ENCODE measurements at places on chromosomes 13 and 19.

DNA sequence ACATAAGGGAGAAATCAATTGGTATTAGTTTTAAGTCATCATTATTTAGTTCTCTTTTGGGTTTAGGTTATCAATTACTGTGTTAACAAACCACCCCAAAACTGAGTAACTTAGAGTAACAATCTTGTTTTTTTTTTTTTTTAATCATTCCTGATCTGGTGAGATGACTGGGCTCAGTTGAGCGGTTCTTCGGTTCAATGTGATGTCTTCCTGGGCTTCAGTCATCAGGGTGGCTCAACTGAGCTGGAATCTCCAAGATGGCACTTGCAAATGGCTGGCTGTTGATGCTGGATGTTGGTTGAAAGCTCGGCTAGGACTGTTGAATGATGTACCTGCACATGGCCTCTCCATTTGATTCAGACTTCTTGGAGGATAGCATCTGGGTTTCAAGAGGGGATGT lies 3.2 kb upstream of the TARM1 start:
- no peak for DNase-seq

DNA sequence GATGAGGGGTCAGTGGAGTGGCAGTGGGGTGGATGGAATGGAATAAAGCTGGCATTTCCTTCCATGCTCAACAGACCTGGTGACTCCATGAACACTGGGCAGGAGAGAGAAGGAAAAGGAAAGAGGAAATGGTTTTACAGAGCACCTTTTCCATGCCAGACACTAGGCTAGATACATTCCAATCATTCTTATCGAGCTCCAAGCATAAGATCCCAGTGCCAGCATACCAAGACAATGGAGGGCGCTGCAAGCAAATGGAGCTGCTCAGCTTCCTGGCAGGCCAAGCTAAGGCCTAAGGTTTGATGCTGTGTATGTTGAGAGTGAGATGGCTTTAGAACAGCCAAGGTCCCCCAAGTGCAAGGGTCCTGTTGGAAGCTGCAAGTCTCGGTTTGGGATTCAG lies 113.2 kb downstream of the HSPH1 start:
- no peak for DNase-seq

GRCh38 chr13:67090856-67091255 lies 139.3 kb downstream of the PCDH9 start:
- DNase-seq: no peak

DNA sequence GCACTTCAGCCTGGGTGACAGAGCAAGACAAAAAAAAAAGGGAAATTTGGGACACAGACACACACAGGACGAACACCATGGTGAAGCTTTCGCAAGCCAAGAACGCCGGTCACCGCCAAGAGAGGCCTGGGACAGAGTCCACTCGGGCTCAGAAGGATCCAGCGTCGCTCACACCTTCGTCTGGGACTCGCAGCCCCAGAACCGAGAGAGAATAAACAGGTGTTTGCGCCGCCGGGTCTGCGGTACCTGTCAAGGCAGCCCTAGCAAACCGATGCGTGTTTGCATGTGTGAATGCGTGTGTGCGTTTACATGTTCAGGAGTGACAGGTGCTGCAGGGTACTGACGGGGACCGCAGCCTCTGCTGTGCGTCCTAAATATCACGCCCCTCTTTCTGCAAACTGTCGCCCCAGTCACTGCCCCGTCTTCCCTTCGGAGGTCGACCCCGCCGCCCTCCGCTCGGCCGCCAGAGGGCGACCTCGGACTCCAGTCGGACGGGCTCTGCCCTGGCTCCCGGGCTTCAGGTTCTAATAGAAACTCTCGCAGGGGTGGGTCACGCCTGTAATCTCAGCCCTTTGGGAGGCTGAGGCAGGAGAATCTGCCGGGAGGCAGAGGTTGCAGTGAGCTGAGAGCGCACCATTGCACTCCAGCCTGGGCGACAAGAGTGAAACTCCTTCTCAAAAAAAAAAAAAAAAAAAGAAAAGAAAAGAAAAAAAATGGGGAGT lies 11.8 kb upstream of the CSNK1G2 start:
- peak; percentile 74 for DNase-seq

DNA sequence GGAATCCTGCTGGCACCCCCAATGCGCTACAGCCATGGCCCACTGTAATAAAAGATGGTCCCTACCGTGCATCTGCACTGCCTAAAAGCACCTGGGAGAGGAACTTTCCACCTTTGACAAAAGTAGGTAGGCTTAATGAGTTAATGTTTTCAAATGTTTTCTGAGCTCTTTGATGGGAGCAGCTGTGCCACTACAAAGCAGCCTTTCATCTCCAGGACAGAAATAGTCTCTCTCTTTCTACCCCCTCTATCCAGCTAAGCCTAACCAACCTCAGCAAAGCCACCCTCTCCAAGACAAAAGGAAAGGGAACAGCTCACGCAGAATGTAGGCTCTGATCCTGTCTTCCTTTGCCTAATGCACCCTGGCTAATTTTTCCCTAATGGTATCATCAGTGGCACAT lies 560.2 kb downstream of the UQCRFS1 start:
- DNase-seq: no peak

- no peak for DNase-seq
These were observed 7.0 kb downstream of the KLF5 start for GRCh38 chr13:73065665-73066340.

DNA sequence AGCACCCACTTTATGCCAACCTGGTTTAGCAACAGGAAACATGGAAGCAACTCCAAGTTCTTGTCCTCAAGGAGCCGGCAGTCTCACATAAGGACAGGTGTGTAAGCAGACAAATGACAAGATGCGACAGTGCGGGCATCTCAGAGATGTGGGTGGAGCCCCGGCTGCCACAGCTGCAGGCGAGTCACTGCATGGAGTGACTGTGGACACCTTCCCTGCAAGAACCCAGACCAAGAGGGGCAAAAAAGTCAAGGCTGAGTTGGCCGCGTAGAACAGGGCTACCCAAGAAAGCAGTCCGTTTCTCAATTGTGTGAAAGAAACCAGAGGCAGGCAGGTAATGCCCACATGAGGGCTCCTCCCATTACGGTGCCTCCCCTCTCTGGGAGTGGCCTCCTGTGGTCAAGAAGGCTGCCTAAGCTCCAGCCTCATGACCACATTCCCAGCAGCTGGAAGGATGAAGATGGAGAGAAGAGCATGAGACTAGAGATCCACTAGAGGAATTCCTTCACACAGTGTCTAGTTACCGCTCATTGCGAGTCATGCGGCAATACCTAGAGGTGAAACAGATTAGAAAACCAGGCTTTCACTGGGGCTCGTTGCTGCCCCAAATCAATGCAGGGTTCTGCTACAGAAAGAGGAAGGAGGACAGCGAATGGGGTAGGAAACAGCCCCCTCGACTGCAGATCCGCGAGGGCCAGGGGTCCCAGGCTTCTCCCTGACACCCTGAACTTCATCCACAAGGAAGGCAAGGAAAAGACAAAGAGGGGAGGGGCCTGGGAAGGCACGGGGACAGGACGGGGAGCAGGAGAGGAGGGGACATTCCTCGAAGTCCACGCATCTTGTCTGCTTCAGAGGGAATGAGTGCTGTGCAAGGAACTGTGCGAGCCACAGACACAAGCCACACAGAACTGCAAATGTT lies 80.2 kb downstream of the SPACA7 start:
- DNase-seq: no peak

- no peak for DNase-seq
These were observed 354.9 kb upstream of the HTR2A start for GRCh38 chr13:47251771-47252170.

- DNase-seq: no peak
These were observed 20.2 kb downstream of the LIG4 start for GRCh38 chr13:108195146-108195545.

GRCh38 chr13:29521336-29521735 lies 74.2 kb downstream of the SLC7A1 start:
- DNase-seq: no peak

DNA sequence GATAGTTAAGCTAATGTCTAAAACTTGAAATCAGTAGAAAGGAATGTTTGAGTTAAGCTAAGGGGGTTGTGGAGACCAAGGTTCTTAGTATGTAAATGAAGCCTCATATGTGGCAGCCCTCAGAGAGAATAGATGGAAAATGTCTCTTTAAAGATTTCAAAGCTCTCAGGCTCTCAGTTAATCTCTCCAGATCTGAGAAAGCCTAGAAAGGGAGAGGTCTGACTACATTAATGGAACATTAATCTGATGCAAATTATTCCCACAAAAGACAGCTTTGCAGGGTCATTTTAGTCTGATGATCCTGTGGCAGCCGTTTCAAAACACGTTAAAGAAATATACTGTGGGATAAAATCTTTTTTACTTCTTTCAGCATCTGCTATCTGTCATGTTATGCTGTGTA lies 267.0 kb downstream of the SLC7A1 start:
- no peak for DNase-seq

DNA sequence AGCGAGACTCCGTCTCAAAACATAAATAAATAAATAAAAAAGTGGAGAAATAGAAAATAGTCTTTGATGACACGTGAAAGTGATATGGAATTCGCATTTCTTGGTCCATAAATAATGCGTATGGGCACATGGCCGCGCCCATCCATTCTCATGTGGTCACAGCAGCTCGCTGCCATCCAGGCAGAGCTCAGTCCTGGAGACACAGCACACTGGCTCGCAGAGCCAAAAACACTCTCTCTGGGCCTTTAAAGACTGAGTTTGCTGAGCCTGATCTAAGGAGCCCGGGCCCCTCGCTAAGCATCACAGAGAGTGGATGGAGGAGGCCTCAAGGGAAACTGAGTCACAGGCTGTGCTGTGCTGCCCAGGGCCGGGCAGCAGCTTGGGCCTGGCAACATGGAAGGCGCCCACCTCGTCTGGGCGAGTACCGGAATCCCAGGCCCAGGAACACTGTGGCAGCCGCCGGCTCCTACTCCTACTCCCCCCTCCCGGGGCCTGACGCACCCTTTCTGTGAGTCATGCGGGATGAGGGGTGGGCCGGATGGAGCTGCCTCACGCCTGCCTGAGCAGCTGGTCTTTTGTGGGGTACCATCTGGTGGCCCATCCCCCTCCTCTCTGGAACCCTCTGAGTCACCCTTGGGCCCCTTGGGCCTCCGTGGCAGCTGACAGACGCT lies 28.9 kb upstream of the CACTIN start:
- no peak for DNase-seq

GRCh38 chr13:72652681-72653080 lies 74.7 kb downstream of the MZT1 start:
- no peak for DNase-seq

- no peak for DNase-seq
These were observed 433.2 kb upstream of the KLHL1 start for GRCh38 chr13:70541451-70541850.

DNA sequence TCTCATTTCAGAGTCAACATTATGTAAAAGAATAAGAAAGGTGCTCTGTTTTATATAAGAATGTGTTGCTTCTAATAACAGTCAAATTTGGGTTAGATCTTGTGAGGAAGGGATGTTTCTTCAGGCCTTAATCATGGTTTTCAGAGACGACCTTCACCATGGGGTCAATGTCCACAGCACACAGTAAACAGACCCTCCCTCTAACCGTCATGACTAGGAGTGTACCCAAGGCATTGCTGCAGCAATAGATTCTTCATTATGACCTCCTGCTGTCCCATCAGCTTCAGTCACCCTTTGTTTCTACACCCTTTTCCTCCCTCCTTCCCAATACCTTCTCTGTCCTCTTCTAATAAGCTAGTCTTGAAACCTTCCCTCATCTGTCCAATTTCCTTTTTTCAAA lies 15.7 kb downstream of the SERPINE3 start:
- DNase-seq: no peak

- no peak for DNase-seq
These were observed 32.2 kb downstream of the SLC10A2 start for GRCh38 chr13:103033999-103034398.

DNA sequence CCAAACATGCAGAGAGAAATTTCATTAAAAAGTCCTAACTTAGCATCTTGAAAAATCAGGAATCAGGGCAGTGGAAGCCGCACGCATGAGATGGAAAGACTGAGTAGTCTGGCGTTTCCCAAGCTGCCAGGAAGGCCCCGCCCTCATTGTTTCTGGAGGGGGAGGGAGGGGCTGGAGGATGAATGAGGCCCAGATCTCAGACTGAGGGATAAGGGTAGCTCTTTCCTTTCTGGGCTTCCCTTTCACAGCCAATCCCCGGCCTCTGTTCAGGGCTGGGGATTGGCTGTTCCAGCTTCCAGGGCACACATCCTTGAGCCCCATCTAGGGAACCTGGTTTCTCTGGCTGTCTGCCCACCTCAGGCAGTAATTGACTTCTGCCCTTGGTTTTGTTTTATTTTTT lies 7.3 kb downstream of the C19orf53 start:
- no peak for DNase-seq

- no peak for DNase-seq
These were observed 1.7 kb upstream of the TGFBR3L start for GRCh38 chr19:7912697-7913564.

GRCh38 chr19:18293642-18294466 lies 12.4 kb upstream of the JUND start:
- no peak for DNase-seq

GRCh38 chr19:8466018-8466417 lies 21.2 kb downstream of the HNRNPM start:
- DNase-seq: no peak

GRCh38 chr19:55384131-55384919 lies at the start of gene TMEM238:
Gene TMEM238, minus strand, starts transcription at chr19:55384292. Its CDS starts 33 bp downstream, at chr19:55384259.
- DNase-seq: no peak

DNA sequence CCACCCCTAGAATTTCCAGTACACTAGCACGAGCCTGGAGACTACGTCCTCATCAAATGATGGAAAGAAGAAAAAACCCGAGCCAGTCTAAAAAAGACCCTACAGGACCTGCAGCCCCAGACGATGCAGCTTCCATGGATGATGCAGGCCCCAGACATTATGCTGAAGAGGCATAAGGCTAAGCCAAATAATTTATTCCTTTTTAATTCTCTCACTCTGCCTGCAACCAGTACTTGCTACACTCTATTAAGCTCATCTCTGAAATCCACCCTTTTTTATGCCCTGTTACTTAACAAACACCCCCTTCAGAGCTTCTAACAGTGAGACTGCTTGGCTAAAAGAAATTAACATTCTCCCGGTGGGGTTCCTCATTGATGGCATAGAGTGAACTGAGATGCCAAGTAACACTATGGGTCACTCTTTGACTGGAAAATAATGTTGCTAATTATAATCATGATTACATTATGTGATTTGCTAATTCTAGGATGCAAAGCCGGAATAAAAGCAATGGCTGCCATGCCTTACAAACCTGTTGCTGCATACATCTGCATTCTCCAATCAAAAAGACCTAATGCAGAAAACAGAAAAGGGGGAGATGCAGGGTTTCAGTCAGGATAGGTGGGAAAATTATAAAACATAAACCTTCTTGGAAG lies 1462.4 kb downstream of the UQCRFS1 start:
- no peak for DNase-seq

- DNase-seq: no peak
These were observed 3.0 kb downstream of the TRPM4 start for GRCh38 chr19:49160450-49161189.

DNA sequence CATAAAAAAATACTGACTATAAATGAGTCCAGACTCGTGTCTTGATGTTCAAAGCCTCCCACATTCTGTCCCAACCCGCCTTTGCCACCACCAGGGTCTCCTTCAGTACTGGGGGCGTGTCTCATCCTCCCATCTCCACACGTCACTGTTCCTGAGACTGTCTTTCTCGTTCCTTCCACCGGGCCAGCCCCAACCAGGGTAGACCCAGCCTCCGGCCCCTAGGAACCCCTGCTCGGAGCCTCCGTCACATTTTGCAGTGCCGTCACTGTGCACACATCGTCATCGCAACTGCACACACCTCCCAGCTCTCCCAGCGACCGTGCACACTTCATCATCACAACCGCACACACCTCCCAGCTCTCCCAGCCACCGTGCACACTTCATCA lies 73.4 kb downstream of the SPACA7 start:
- no peak for DNase-seq

- no peak for DNase-seq
These were observed 193.9 kb downstream of the KCTD12 start for GRCh38 chr13:76692346-76692745.

GRCh38 chr13:27833206-27833605 lies 40.9 kb downstream of the GSX1 start:
- DNase-seq: no peak

Data from activated T-helper 1 cell treated with Interleukin-2 at 50 U/mL for 16 hours (primary cell).